ENCODE measurements at places on chromosomes 5 and 9. TPM values are rescaled to one million over a fixed set of nuclear protein-coding genes. Genes with fewer than 3 reads are reported as not detected.

The MTAP gene
- total RNA-seq: 42.3 TPM

The BHMT gene
- not detected for total RNA-seq

The ITK gene
- 307 TPM for total RNA-seq

The GKAP1 gene
- total RNA-seq: 3.0 TPM

The ADGRD2 gene
- not detected for total RNA-seq

The ORM2 gene
- not detected for total RNA-seq

The TRIM7 gene
- 0.56 TPM for total RNA-seq

The RASGEF1C gene
- total RNA-seq: not detected

All from T-helper 1 cell treated with Interleukin-12 subunit alpha and Interleukin-12 subunit beta and Interleukin-4 antibody, amounts not matched to agents 30 ng/mL and 1 ng/mL, for 36 hours (primary cell).